ENCODE measurements at places on chromosomes 13 and 19. TPM values are rescaled to one million over a fixed set of nuclear protein-coding genes. Genes with fewer than 3 reads are reported as not detected.

ZNF560 gene
- total RNA-seq: not detected

ZNF324 gene
- 9.3 TPM for total RNA-seq

SLC25A15 gene
- 12.2 TPM for total RNA-seq

TBXA2R gene
- 0.31 TPM for total RNA-seq
